ENCODE measurements at places on chromosomes 7 and 10.

GRCh38 chr10:62183857-62184795, 84.5 kb downstream of the RTKN2 start:
- no peak for DNase-seq

GRCh38 chr7:24864214-24864817, 107.1 kb upstream of the GSDME start:
- DNase-seq: no peak

DNA sequence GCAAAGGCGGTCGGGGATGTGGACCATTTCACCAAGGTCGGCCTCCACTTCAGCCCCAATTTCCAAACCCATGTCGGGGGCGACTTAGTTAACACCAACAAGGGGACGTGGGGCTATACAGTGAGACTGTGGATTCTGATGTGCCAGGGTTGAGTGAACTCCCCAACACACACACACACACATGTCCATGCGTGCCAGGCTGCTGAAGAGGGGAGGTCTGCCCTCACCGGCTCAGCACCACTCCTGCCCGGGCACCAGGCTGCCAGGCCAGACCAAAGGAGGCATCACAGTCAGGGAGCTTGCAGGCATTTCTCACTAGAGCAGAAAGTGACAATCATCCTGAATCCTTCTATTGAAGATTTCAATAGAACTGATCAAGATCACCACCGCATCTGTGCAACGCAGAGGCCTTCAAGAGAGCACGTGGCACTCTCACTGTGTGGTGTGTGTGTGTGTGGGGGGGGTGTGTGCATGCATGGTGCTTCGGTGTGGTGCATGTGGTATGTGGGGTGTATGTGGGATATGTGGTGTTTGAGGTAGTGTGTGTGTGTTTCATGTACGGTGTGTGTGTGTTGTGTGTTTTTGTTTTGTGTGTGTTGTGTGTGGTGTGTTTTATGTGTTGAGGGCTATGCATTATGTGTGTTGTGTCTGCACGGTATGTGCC, 403.5 kb upstream of the RNF32 start:
- DNase-seq: no peak

DNA sequence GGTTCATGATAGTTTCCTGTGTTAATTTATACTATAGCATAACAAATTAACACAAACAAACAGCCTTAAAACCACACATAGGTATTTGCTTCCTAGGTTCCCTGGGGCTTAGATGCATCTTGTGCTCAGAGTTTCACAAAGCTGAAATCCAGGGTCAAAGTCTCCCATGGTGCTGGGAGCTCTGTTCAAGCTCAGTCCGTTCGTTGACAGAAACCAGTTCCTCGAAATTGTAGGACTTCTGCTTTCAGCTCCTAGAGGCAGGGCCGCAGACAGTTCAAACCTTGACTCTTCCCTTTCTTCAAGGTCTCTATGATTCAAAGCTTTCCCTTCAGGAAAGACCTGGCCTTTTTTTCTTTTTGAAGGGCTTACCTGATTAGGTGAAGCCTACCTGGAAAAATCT, 90.5 kb downstream of the VSTM2A start:
- no peak for DNase-seq
